ENCODE measurements at places on chromosomes 12 and 14. TPM values are rescaled to one million over a fixed set of nuclear protein-coding genes. Genes with fewer than 3 reads are reported as not detected.

The PRPH gene
- total RNA-seq = not detected

The OR6C70 gene
- total RNA-seq = not detected

The USP44 gene
- total RNA-seq = 67.1 TPM

The CLEC4D gene
- 0.19 TPM for total RNA-seq

The ACRBP gene
- total RNA-seq = 2.7 TPM

DNA sequence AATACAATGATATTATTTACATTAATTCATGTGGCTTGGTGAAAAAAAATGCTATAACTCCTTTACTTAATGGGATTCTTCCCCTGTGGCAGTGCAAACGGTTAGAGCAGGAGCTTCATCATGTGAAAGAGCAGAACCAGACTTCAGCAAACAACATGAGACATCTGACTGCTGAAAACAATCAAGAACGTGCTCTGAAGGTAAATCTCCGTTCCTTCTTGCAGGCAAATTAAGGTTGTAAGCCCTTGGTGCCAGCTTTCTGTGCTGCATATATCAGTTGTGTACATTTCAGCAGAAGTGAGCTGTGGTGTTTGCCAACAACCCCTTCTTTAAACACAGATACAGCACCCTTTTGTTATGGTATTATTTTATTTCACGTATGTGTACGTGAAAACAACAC is 171.7 kb downstream of the MIPOL1 start:
- DNase-seq = no peak
- H3K4me1 ChIP-seq = no peaks in the 10 kb centered on the region
- no peak overlapping the region for H3K27ac ChIP-seq
- no peak overlapping the region for H3K4me3 ChIP-seq

- no peak for DNase-seq
- H3K4me3 ChIP-seq = no peak overlapping the region
- H3K27me3 ChIP-seq = peaks cover 23% of the 10 kb centered on the region
- no peaks in the 10 kb centered on the region for H3K36me3 ChIP-seq
Measured at GRCh38 chr12:6374786-6375160, 590 bp downstream of the SCNN1A start.

DNA sequence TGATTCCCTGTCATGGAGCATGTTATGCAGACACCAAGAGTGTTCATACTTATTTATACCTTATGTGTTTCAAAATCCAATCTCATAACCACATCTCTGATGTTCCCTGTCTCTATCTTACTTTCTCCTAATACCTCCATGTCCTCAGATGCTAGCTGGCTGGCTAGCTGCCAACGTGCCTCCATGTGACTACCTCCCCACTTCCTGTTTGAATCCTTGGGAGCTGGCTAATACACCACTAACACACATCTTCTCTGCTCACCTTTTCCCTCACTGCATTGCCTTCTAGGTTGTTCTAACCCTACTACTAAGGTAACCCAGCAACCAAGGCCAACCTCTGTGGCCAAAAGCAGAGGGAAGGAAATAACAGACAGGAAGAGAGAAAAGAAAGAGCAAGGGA is 27.3 kb downstream of the TTC5 start:
- no peak for DNase-seq
- no peak overlapping the region for H3K27ac ChIP-seq
- no peak overlapping the region for H3K4me3 ChIP-seq
- no peaks in the 10 kb centered on the region for H3K36me3 ChIP-seq

DNA sequence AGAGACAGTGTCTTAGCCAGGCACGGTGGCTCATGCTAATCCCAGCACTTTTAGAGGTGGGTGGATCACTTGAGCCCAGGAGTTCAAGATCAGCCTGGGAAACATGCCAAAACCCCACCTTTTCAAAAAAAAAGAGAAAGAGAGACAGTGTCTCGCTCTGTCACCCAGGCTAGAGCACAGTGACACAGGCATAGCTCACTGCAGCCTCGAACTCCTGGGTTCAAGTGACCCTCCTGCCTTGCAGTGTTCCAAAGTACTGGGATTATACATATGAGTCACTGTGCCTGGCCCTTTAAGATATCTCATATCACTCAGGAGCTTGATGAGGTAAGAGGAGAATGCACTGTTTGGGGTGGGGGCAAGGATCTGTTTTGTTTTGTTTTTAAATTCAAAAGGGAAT is 48.1 kb upstream of the LTBP2 start:
- H3K36me3 ChIP-seq = no peaks in the 10 kb centered on the region
- H3K4me1 ChIP-seq = no peaks in the 10 kb centered on the region
- no peak for DNase-seq
- H3K27ac ChIP-seq = no peak overlapping the region

- no peak overlapping the region for H3K27ac ChIP-seq
- H3K4me3 ChIP-seq = no peak overlapping the region
- H3K27me3 ChIP-seq = no peaks in the 10 kb centered on the region
- H3K36me3 ChIP-seq = no peaks in the 10 kb centered on the region
Measured at GRCh38 chr14:32252030-32252670, 49.1 kb upstream of the RNU6-8 start.

DNA sequence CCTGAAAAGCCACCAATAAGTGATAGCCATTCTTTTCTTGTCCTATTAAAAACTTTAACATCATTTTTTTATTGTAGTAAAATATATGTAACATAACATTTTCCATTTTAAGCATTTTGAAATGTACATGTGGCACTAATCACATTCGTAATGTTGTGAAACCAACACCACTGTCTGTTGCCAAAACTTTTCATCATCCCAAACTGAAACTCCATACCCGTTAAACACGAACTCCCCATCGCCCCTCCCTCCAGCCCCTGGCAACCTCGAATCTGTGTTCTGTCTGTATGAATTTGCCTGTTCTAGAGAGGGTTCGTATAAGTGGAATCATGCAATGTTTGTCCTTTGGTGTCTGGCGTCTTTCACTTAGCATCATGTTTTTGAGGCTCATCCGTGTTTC is 75.9 kb downstream of the CCDC92 start:
- no peak for DNase-seq
- no peak overlapping the region for H3K27ac ChIP-seq
- H3K27me3 ChIP-seq = peaks cover 4% of the 10 kb centered on the region
- no peaks in the 10 kb centered on the region for H3K36me3 ChIP-seq

- H3K36me3 ChIP-seq = no peaks in the 10 kb centered on the region
- no peaks in the 10 kb centered on the region for H3K27me3 ChIP-seq
- H3K27ac ChIP-seq = no peak overlapping the region
- H3K4me3 ChIP-seq = no peak overlapping the region
- peaks cover 42% of the 10 kb centered on the region for H3K4me1 ChIP-seq
Measured at GRCh38 chr14:54653712-54654469, 87.0 kb downstream of the SAMD4A start.

DNA sequence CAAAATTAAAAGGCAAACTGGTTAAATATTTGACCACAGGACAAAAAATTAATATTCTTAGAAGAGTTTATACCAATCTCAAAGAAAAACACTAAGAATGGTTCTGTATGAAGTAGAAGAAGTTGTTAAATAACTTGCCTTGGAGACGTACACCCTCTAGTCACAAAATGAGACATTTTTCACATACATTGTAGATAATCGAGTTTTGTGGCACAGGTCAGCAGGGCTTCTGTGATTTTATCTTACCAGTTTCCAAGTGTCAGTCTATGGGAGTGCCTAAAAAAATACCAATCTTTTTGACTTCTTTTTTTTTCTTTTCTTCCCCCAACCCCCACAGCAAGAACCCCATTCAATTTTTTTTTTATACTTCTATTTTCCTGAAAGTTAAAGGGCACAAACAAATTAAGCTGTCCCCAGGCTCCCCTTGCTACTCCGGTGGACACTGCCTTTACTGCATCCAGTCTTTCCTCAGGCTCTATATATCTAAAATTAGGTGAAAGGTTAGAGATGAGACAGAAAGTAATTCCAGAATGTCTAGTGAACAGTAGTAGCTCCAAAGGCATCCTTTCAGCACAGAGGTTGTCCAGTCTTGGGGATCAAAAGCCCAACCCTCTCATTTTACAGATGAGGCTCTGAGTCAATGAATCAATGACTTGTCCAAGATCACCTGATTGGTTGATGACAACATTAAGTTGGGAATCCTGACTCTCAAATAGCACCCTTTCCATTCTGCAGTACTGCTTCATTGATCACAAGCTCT is 6.2 kb downstream of the LIMA1 start:
- H3K36me3 ChIP-seq = no peaks in the 10 kb centered on the region
- DNase-seq = no peak
- H3K27me3 ChIP-seq = peaks cover 9% of the 10 kb centered on the region
- no peak overlapping the region for H3K4me3 ChIP-seq

- H3K27ac ChIP-seq = no peak overlapping the region
- H3K27me3 ChIP-seq = no peaks in the 10 kb centered on the region
- no peaks in the 10 kb centered on the region for H3K36me3 ChIP-seq
- no peaks in the 10 kb centered on the region for H3K4me1 ChIP-seq
- DNase-seq = no peak
Measured at GRCh38 chr12:5524116-5524768, 92.3 kb downstream of the NTF3 start.

DNA sequence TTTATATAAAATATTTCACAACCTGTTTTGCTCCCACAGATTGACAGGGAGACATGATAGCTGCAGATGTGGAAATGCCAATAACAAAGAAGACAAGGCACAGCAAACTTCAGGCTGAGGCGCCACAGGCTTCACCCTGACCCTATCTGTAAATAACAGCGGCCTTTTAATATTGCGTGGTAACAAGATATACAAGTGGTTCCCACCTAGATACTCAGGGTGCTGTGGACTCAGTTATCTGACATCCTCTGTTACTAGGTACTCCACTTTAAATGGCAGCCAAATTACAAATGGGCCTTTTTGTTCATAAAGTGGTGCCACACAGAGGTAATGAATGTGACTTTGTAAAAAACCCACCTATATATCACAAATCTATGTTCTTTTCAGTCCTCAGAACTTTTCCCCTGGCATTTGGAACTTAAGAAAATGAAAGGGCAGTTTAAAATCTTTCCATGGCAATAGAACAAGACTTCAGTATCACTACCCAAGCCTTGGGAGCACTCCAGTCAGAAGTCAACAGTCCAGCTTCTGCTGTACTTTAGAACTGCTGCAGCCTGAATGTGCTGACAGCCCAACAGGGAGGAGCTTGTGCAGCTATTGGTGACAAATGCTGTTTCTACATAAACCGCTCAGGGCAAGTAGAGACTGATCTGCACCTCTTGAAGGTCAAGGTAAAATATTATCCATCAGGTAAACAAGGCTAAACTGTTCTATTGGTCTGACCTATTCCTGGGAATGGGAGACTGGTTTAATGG is 86.2 kb upstream of the DCD start:
- DNase-seq = no peak
- H3K4me1 ChIP-seq = peaks cover 5% of the 10 kb centered on the region
- H3K36me3 ChIP-seq = no peaks in the 10 kb centered on the region

- no peak for DNase-seq
- H3K4me1 ChIP-seq = no peaks in the 10 kb centered on the region
- H3K27me3 ChIP-seq = no peaks in the 10 kb centered on the region
- H3K36me3 ChIP-seq = no peaks in the 10 kb centered on the region
- no peak overlapping the region for H3K27ac ChIP-seq
Measured at GRCh38 chr12:38586789-38587188, 270.2 kb downstream of the ALG10B start.

DNA sequence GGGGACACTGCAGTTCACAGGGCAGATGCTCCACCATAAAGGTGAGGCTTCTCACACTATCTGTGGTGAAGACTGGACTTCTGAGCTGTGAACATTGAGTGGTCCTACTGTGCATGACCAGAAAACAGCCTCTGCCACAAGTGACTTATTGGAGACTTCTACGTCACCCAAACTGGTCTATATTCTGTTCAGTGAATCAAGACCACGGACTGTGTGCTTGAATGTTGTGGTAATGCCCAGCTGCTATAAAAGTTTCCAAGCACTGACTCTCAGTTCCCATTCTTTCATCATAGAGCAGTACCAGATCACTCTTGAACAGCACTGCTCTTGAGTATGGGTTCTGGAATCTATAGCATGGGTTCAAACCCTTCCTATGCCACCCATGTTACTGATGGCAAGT is 4.8 kb upstream of the PLEK2 start:
- no peak overlapping the region for H3K27ac ChIP-seq
- H3K4me3 ChIP-seq = no peak overlapping the region
- no peaks in the 10 kb centered on the region for H3K4me1 ChIP-seq
- DNase-seq = no peak
- no peaks in the 10 kb centered on the region for H3K36me3 ChIP-seq

DNA sequence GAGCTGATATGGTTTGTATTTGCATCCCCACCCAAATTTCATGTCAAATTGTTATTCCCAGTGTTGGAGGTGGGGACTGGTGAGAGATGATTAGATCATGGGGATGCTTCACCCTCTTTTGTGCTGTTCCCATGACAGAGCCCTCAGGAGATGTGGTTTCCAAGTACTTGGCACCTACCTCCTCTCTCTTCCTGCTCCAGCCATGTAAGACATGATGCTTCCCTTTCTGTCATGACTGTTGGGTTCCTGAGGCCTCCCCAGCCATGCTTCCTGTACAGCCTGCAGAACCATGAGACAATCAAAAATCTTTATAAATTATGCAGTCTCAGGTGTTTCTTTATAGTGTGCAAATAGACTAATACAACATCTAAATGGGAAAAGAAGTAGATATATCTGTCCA is 754.5 kb downstream of the TMEM121 start:
- no peaks in the 10 kb centered on the region for H3K4me1 ChIP-seq
- no peaks in the 10 kb centered on the region for H3K27me3 ChIP-seq
- no peak for DNase-seq
- no peak overlapping the region for H3K4me3 ChIP-seq

DNA sequence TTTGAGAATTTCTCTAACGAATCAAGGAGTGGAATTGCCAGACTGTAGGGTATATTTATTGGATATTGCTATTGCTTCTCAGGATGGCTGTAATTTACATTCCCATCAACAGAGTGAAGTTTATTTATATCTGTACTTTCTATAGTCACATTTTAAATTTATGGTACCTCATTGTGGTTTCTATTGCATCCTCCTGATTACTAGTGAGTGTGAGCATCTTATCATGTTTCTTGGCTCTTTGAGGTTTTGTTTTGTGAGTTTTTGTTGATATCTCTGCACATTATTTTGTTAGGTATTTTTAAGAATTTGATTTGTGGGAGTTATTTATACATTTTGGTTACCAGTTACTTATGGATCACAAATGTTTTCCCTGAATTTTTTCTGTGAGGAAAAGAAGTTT is 13.9 kb downstream of the DNM1L start:
- peaks cover 7% of the 10 kb centered on the region for H3K36me3 ChIP-seq
- no peaks in the 10 kb centered on the region for H3K27me3 ChIP-seq
- peaks cover 4% of the 10 kb centered on the region for H3K4me1 ChIP-seq
- no peak overlapping the region for H3K27ac ChIP-seq
- no peak for DNase-seq
